ENCODE measurements at places on chromosomes 4 and X.

GRCh38 chrX:150152546-150152945, 210.6 kb upstream of the MAMLD1 start:
- no peak for DNase-seq

DNA sequence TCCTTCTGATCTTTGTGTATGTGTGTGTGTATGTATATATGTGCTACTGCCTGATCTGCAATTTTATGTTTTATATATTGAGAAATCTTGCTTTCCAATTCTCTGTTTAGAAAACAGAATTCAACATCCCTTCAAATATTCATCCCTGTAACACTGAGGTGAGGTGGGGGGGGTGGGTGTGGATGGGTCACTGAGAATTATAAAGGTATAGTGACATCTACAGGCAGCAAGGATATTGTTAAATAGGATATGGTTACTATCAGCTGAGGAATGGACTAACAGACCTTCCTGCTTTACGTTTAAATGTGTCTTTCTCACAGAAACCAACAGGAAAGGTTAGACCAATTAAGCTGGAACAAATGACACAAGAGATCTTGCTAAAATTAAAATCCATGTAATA, 19.0 kb upstream of the MAGEB2 start:
- DNase-seq: no peak

GRCh38 chrX:10744007-10744406, 123.6 kb upstream of the MID1 start:
- DNase-seq: no peak

GRCh38 chrX:107675823-107676555, 47.7 kb downstream of the PRPS1 start:
- DNase-seq: no peak

- no peak for DNase-seq
These were observed 586.1 kb downstream of the CENPC start for GRCh38 chr4:66959207-66959606.

GRCh38 chr4:66852843-66853242, 692.5 kb downstream of the CENPC start:
- DNase-seq: no peak

DNA sequence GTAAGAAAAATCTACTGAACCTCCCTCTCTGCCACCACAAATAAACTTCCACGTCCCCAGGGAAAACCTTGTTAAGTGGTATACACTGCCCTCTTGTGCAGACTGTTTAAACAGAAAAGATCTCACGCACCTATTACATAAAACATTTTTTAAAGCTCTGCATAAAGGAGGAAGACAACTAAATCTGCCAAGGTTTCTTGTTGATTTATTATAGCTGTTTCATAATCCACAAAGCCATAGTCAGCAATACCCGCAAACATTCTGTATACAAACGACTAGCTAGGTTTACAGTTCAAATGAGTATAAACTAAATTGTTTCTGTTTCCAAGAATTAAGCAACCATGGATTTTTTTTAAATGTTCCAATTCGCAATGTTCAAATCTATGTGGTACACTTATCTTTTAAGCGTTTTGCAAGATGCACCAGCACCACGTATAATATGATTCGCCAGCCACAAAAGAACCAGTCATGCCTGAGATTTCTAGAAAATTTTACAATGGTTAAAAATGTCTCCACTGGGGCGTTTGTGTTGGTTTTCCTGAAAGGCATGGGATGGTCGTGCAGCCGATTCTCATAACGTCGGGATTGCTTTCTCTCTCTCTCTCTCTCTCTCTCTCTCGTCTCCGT, 164.6 kb downstream of the PRKX start:
- DNase-seq: no peak

DNA sequence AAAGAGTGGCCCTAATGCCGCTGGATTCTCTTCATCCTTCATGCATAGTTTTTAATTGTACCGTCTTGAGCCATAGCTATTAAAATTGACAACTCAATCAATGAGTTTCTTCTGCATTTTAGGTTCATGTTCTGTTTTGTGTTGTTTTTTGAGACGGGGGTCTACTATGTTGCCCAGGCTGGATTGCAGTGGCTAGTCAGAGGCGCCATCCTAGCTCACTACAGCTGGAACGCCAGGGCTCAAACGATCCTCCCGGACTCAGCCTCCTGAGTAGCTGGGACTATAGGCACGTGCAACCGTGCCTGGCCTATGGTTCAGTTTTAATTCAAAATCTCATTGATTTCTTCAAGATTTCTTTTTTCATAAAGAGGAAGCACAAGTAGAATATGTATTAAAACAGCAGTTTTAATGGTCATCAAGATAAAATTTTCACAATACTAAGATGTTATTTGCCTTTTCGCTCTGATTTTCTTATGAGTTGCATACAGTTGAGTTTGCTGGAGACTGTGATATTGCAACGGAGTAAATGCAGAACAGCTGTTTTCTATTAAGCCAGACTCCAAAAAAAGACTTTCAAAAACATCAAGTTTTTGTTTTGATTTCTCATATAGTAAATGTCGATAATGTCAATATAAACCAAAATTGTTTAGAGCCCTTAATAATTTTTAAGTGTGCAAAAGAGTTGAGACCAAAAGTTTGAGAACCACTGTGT, 1.1 kb upstream of the STX18 start:
- DNase-seq: no peak

DNA sequence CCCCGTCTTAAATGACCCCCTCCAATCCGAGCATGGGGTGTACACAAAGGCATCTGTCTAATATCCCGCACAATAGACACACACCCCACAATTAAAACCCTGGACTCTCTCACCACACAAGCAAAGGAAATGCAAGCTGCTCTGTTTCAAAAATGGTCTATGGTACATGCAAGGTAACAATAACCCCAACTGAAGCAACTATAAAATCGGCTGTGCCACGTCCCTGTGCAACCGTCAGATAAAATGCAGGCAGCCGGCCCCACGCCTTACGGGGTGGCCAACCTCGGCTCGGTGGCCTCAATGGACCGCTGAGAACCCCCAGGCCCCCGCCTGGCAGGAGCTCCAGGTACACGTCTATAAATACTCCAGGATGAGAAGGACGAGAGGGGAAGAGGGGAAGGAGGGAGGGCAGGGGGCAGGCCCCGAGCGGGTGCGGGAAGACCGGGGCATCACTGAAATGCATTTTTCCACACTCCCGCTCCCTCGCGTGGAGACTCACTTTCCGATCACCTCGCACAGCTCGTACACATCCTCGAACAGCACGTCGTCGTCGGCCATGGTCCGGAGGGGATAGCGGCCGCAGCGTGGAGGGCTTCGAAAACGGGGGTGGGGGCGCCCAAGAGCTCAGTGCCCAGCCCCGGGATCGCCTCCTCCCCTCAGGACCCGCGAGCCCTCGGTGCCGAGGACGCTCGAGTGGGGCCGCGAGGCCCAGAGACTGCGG, 763 bp downstream of the CASK start:
- peak; percentile 27 for DNase-seq

- no peak for DNase-seq
These were observed 7.8 kb upstream of the XK start for GRCh38 chrX:37677765-37678164.

DNA sequence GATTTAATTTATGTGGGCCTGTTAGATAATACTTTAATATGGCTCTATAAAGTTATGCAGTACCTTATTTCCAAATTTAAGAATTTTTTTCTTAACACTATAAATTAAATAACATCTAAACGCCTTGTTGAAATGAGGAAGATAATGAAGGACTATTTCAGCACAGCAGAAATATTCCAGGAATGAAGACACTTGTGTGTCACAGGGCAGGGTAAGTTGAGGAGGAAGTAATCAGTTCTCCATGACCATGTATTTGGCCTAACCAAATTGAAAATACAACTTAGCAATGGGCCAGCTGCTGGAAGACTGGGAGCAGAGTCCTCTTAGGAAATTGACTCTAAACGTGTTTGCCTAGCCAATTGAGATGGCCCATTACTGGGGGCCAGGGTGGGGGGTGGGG, 16.9 kb downstream of the CXCL3 start:
- no peak for DNase-seq

- no peak for DNase-seq
These were observed 82.9 kb downstream of the RTL5 start for GRCh38 chrX:72048510-72049455.

DNA sequence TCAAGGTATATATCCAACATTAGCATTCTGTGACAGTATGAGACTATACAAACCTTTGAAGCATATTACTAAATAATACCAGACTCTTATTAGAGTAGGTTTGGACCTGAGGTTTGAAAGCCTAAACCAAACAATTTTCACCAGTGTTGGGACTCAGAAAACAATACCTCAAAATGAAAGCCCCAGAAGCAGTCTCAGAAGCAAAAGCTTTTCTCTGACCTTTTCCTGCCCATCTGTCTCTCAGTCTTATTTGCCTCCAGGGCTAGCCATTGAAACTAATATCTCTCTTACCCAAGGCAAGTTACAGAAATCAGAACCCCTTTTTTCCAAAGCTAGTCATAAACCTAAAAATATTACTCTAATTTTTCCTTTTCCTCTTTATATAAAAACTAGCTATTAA, 163.3 kb downstream of the PTCHD1 start:
- no peak for DNase-seq

DNA sequence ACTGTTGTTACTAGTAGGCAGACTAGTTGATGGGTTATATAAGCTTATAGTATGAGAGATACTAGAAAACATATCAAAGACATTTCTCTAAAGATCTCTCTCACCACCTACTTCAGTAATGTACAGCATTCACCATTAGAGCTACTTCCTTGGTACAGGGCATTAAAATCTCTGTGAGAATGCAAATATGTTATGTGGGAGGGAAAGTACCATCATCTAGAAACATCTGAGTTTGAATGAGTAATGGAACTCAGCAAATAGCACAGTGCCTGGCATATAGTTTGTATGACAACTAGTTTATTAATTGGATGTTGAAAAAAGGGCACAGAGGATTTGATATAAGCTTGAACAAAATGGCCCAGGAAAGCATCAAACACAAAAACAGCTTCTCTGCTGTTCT, 211.1 kb downstream of the GLUD2 start:
- no peak for DNase-seq

DNA sequence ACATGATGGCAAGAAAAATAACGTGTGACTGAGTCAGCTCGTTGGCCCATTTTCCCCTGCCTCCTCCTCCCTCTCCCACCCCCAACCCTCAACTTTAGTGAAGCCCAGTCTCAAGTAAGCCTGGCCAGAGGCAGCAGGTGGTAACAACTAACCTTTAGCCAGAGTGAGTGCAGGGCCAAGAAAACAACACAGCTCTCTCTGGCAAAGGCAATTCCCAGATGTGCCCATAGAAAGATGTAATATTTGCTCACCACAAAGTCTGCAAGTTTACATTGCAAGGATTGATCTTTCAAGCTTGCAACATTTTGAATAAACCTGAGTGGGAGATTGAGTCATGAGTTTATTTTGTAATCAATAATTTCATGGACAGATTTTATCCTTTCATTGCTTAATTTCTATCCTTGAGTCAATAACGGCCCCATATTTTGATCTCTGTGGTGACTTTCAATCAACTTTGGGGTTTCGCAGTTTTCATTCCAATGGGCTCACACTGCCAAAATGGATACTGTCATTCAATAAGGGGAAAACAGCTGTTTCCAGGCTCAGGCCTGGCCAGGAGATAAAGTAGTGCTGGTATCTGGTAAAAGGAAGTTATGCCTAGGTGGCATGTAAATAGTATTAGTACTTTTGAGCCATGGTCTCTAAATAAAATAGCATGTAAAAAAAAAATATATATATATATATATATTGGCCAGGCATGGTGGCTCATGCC, 130.7 kb upstream of the TMEM164 start:
- no peak for DNase-seq

DNA sequence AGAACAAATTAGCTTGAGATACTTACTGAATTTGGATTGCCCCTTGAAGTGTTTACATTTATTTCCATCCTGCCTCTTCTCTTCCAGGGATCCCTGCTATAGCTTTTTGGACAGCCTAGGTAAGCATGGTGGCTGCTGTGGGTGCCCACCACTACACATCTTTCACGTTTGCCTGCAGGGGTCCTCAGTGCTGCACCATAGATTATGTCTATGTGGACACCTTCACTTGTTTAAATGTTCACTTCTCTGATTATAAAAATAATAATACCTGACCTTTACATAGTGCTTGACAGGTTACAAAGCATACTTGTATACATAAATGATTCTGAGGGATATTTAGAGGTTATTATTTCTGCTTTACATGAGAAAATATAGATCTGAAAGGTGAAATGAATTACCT, 67.9 kb upstream of the SLC4A4 start:
- DNase-seq: no peak

- DNase-seq: no peak
These were observed 439.8 kb upstream of the NR3C2 start for GRCh38 chr4:148881860-148882643.

- DNase-seq: no peak
These were observed 89.0 kb downstream of the GEMIN8 start for GRCh38 chrX:13940671-13941070.

DNA sequence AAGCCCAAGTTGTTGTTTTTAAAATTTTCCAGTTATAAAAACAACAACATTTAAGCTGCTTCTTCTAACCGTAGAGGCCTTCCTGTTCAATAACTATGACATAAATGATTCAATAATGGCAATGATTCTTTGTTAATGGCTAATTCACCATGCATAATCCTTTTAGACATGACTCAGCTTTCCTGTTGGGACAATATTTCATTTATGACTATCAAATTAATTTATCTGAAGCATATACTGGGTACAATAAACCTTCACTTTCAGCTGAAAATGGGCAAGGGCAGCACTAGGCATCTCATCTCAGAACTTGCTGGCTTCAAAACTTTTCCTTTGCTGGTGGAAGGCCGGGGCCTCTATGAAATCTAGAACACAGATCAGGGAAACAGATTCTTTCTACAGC, 38.9 kb downstream of the TBC1D9 start:
- DNase-seq: no peak
